ENCODE measurements at places on chromosomes 12 and 14. TPM values are rescaled to one million over a fixed set of nuclear protein-coding genes. Genes with fewer than 3 reads are reported as not detected.

The RBM19 gene
- 19.8 TPM for total RNA-seq

The EML5 gene
- 0.25 TPM for total RNA-seq

The GPR68 gene
- total RNA-seq, result 0.35 TPM

The AQP2 gene
- not detected for total RNA-seq

The PIWIL1 gene
- not detected for total RNA-seq

The PMCH gene
- total RNA-seq, result not detected

DNA sequence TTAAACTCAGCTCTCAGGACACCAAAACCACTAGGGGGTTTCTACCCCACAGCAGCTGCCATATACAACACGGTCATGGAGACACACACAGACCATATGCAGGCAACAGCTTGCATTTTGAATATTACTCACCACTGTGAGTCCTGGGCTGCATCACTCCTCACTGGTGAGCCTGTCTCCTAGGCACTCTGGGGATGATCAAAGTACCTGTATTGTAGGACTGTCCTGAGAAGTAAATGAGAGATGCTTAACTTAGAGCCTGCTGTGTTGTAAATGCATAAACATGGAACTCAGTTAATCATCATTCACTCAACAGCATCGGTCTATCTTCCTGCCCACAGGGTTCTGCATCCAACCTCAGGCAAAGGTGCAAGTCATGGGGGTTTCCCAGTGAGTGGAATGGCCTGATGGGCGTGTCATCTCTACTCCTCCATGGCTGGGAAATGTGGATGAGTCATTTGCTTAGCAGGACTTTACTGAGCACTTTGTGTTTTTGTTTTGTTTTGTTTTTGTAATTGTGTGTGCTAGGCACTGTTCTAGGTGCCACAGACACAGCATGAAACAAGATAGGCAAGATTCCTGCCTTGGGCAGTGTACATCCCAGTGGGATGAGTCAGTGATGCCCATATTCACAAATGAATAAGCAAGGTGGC lies 1141.2 kb upstream of the TMEM132C start:
- DNase-seq, result no peak

DNA sequence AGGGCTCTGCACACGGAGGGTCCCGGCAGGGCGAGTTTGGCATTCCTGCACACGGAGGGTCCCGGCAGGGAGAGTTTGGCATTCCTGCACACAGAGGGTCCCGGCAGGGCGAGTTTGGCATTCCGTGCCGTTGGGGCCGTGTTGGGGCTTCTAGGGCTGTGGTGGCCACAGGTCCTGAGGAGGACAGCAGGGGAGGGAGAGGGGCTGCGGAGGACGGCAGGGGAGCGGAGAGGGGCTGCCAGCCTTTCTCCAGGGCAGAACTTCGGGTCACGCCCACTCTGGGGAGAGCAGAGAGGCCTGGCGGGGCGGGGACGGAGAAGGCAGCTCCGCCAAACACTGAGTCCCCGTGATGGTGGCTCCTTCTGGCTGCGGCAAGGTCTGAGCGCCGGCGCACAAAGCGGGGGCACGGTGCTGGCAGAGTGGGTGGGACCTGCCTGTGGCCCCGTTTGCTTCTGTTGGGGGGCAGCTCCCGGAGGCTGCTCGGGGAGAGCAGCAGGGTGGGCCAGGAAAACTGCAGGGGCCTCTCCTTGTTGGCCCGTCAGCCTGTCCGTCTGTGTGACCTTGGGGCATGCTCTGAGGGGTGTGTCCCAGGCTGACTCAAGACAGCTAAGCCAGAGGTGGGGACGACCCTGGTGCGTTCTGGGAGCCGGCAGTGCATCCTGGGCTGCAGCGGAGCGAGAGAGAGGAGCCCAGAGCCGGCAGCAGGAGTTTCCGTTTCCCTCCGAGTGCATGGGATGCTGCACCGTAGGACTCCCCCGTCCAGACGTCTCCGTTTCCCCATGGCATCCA lies 60.2 kb downstream of the LRCOL1 start:
- DNase-seq, result no peak

DNA sequence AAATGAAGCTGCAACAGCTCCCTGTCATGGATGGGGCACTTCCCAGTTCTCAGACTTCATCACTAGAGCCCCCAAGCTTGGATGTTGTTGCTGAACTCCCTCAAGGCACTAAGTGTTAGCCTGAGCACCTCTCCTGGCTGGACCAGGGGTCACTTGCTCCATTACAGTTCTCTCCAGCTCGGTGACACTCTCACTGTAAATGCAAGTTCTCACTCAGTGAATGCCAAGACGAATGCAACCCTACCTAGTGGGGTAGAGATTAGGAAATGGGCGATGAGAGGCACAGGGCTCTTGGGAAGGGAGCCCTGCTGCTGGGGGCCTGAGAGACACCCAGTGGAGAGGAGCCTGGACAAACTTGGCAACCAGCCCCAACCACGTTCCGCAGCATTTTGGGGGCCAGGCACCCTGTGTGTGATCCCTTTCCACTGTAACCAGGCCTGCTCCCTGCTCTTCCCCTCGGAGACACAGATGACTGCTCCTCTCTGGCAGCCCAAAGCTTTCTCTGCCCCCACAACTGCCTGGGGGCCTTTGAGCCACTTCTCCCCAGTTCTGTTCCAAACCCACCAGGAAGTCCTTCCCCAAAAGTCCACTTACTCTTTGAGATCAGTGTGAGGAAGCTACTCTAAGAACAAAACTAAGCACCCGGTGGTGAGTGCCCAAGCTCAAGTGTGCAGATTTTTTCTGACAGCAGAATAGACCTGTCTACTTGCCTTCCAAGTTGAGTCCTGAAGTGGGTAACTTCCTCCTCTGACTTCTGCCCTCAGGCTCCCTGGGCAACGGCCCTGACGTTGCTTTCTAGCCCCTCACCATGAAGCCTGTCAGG lies 8.0 kb upstream of the SELPLG start:
- DNase-seq, result no peak

DNA sequence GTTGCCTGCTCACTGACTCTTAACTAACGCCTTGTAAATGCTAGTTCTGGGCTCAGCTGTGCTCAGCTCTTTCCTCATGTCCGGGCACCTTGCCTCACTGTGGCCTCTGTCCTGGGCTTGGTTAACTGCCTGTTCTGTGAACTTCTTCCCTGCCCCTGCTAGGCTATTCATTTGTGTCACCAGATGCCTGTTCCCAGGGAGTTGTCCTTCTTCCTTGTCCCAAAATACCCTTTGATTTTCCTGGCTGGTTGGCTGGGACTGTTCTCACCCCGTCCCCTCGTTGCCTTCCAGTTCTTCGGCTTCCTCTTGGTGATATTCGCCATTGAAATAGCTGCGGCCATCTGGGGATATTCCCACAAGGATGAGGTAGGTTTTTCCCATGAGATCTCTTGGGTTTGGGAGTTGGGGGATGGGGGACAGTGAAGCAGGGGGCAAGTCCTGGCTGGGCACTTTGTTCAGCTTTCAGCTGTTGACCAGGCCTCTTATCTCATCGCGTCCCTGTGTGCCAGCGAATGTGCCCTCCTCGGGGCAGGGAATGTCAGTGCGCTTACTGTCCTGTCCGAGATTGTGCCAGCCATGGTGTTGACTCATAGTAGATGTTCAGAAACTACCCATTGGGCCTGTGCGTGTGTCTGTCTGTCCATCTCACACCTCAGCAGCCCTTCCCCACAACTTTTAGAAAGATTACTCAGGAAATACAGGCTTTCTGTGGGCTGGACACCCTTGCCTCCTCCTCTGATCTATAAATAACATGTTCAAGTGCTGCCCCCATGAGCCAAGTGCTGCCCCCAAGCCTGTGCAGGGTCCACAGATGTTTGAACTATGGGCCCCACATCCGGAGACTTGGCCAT lies 33.1 kb downstream of the CD9 start:
- DNase-seq, result no peak

DNA sequence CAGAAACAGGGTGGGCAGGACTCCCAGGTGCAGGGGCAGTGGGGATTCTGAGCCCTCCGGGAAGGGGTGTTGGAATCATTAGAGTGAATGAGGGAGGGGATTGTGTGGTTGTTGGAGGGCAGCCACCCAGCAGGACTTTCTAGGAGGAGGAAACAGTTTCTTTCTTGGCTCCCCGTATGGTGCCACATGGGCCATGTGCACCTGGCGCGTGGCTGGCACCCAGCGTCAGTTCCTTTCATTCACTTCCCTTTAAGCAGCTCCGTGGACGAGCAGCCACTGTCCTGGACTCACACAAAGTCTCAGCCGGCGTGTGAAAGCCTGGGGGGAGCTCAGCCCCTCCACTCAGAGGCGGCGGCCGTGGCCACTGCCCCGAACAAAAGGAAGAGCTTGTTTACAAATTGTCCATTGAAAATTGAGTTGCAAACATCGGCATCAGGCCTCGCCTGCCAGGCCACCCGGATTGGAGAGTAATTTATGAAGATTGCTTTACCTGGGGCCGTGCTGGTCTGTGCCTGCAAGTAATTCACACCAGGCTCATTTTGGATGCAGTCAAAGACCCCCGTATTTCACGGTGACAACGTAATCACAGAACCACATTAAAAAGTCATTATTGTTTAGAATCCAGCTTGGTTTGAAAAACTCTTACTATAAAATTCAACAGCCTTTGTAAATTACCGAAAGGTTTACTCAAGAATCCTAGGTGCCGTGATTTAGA lies 101.7 kb upstream of the C14orf180 start:
- DNase-seq, result no peak

DNA sequence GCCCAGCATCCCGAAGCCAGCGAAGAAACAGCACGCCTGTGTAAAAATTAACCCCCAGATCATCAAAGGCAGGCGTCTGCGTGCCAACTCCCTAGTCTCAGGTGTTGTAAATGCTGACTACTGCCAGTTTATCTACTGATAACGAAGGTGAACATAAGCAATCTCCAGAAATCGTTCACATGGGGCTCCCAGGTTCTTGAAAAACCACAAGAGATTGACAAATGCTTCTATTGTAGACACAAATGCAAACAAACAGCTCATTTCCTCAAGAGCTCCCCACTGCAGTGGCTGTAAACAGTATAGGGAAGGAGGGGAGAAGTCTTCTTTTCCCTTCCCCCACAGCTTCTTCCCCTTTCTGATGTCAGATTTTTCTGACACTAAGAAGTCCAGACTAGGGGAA lies 5.3 kb upstream of the PLEKHG3 start:
- DNase-seq, result no peak

DNA sequence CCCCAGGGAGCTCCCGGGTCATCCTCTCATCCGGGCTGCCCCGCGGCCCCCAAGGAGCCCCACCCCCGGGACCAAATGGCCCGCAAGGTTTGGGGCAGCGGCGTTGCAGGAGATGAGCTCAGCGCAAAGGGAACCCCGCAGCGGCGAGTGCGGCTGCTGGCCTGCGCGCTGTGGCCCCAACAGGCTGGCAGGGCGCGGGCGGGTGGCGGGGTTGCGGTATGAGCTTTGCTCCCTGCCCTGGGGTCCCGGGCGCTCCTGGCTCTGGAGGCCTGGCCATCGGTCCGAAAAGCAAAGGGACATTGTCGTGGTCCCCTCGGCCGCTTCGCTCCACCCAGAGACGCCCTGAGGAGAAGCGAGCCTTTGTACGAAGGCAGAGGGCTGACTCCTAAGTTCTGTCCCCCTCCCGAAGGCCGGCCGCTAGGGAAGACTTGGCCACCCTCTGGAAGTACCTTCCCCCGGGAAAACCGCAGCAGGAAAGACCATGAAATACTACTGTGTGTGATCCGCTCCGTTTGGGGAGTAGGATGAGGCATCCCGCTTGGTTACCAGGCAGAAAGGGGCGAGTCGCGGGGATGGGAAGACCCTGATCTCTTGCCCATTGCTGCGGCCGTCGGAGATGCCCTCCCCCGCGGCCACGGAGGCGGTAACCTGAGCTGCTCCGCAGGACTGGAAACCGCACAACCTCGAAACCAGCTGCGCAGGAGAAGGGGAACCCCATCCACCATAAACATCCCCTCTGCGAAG lies 620 bp upstream of the NID2 start:
- DNase-seq, result no peak

GRCh38 chr12:93853698-93854478 lies 176.7 kb downstream of the CRADD start:
- DNase-seq, result no peak

- no peak for DNase-seq
Measured at GRCh38 chr12:43653917-43654316, 101.9 kb upstream of the ADAMTS20 start.

GRCh38 chr12:76909290-76909689 lies 30.5 kb upstream of the CSRP2 start:
- no peak for DNase-seq

- no peak for DNase-seq
Measured at GRCh38 chr14:58807191-58807590, 169.4 kb downstream of the DACT1 start.

DNA sequence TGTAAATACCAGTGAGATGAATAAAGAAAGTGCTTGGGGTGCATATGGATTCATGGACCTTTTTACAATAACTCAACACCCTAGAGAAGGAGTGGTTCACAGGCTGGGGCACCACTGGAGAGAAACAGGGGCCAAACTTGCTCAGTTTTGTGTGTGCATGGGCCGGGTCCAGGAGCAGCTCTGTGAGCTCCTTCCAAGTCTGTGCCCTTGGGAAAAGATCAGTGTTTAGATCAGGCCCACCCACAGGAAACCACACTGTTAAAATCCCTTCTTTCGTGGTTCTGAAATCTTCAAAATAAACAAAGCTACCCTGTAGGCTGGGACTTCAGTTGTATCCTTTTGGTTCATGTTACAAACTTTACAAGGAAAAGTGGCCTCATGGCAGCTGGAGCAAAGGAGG lies 156.1 kb upstream of the TMEM260 start:
- no peak for DNase-seq

- DNase-seq, result no peak
Measured at GRCh38 chr14:27384124-27384523, 786.3 kb upstream of the NOVA1 start.

GRCh38 chr12:40953076-40953475 lies 235.0 kb upstream of the PDZRN4 start:
- no peak for DNase-seq

DNA sequence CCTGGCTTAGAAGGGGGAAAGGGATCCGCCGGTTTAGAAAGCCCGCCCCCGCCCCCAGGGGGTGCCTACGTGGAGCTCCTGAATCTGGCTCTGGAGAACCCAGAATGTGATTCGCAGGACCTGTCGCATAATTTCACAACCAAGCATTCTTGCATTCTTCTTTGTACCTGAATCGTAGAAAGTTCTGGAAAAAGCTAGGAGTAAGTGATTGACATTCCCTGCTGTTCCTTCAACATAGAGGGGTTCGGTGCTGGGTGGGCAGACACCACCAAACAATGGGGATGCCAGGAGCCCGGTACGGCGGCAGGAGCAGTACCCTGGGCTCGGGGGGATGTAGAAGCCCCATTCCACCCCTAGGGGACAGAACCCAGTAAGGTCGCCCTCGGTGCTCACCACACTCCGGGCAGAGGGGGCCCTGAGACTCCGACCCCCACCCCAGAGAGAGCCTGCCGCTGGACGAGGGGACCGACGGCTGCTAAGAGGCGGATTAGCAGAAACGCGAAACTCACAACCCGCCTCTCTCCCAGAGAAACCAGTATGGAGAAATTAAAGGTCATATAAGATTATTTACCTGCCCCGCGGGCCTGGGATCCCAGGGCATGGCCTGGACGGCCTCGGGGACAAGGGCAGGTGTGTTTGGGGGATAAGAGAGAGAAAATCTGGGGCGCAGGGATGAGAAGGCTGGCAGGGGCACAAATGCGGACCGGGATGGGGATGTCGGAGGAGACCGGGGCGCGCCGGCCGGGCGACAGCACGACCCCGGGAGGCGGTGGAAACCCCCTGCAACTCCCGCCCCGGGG lies 520 bp downstream of the CSRP2 start:
- DNase-seq, result peak; percentile 44

Data from left ventricle myocardium superior (tissue), 1 donor.